NCI-H460 (cell line): ENCODE measurements at places on chromosomes 5 and 9. TPM values are rescaled to one million over a fixed set of nuclear protein-coding genes. Genes with fewer than 3 reads are reported as not detected.

Gene WASHC1
- 9.7 and 11.4 TPM in 2 replicates for total RNA-seq

Gene FSTL4
- 14.3 and 15.0 TPM in 2 replicates for total RNA-seq

Gene RNF183
- total RNA-seq, result 0.32 TPM in 1 of 2 replicates, not detected in the other

Gene SPATA31A7
- not detected in 2 replicates for total RNA-seq

Gene CARD6
- total RNA-seq, result 2.6 and 2.7 TPM in 2 replicates

Gene ADAMTSL1
- 0.14 and 0.40 TPM in 2 replicates for total RNA-seq

Gene CTSV
- 2.2 and 2.8 TPM in 2 replicates for total RNA-seq

Gene ZNF883
- total RNA-seq, result not detected in 2 replicates

Gene EQTN
- total RNA-seq, result not detected in 2 replicates

Gene LARP1
- 79.8 and 86.0 TPM in 2 replicates for total RNA-seq

Gene SHOC1
- not detected in 2 replicates for total RNA-seq

Gene SLCO6A1
- total RNA-seq, result not detected in 2 replicates

Gene FCN1
- not detected in 2 replicates for total RNA-seq

Gene MYORG
- 0.61 and 0.79 TPM in 2 replicates for total RNA-seq

Gene ARID3C
- total RNA-seq, result not detected in 2 replicates

Gene BARHL1
- not detected in 2 replicates for total RNA-seq

Gene LECT2
- not detected in 2 replicates for total RNA-seq

Gene TAF11L12
- not detected in 2 replicates for total RNA-seq

Gene FCN2
- not detected in 2 replicates for total RNA-seq

Gene CMYA5
- 0.29 and 0.42 TPM in 2 replicates for total RNA-seq

Gene SLC6A7
- total RNA-seq, result 1.6 TPM in 2 replicates

Gene RASEF
- total RNA-seq, result 1.4 and 1.7 TPM in 2 replicates

Gene ALDH1A1
- 155 and 158 TPM in 2 replicates for total RNA-seq

Gene YIPF5
- total RNA-seq, result 43.2 and 46.3 TPM in 2 replicates

Gene DNM1
- 1.0 and 1.2 TPM in 2 replicates for total RNA-seq

Gene ROPN1L
- total RNA-seq, result 0.35 and 0.49 TPM in 2 replicates

Gene PCDHA4
- 0.09 TPM in 1 of 2 replicates, not detected in the other for total RNA-seq

Gene ANAPC2
- total RNA-seq, result 11.0 and 16.1 TPM in 2 replicates

Gene ACTBL2
- not detected in 2 replicates for total RNA-seq

Gene FOXD4L6
- 0.07 TPM in 1 of 2 replicates, not detected in the other for total RNA-seq

Gene WNT8A
- total RNA-seq, result not detected in 2 replicates

Gene PFDN1
- total RNA-seq, result 84.3 and 90.4 TPM in 2 replicates

Gene CFAP77
- total RNA-seq, result not detected in 2 replicates

Gene ACOT12
- total RNA-seq, result not detected in 2 replicates

Gene HSD17B4
- total RNA-seq, result 151 and 170 TPM in 2 replicates

Gene SGCD
- total RNA-seq, result 0.30 TPM in 1 of 2 replicates, not detected in the other

Gene PCDHA5
- total RNA-seq, result not detected in 2 replicates

Gene ABLIM3
- 6.5 and 7.0 TPM in 2 replicates for total RNA-seq

Gene AK6
- total RNA-seq, result 73.3 and 75.9 TPM in 2 replicates

Gene GTF2H2C
- 99.9 and 123 TPM in 2 replicates for total RNA-seq

Gene PTPA
- total RNA-seq, result 82.9 and 88.2 TPM in 2 replicates

Gene SLC34A3
- total RNA-seq, result not detected in 2 replicates
